Activated T-helper 17 cell treated with anti-CD3 and anti-CD28 coated beads, Interleukin-2, amount 50 U/mL, for 72 hours (primary cell): ENCODE measurements at places on chromosomes 2 and 18.

DNA sequence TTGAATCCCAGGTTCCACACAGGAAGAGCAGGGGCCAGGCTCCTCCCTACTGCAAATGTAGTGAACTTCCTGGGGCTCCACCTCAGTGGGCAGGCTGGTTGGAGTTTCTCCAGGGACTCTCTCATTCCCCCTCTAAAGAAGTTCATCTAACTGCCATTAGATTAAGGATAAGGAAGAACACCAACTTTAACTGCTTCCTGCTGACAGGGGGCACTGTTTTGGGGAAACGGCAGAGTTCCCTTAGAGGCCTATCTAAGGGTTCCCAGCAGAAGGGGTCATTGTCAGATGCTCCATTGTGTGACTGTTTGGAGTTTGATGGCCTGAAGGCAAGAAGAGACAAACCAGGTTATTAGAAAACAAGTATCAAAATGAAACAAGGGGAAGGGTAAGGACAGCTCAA, 2159.7 kb upstream of the PIK3C3 start:
- no peak for ATAC-seq

DNA sequence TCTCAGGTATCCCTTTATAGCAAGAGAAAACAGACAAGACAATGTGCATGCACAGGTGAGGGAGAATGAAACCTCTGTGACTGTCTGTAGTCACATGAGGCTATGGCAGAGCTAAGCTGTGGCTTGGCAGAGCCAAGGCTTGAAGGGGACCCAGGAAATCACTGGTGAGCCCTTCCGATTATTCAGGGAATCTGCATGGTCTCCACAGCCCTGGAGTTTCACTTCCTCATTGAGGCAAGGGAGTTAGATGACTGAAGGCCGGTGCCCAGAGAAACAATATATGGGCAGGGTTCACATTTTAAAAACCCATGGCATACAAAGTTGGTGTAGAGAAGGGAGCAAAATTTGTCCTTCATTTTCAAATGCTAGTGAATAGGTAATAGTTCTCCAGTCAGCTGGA, 144.4 kb upstream of the REV1 start:
- ATAC-seq: no peak

- peak; percentile 78 for ATAC-seq
These were observed 1.3 kb downstream of the TAF1B start for GRCh38 chr2:9844576-9844975.

GRCh38 chr2:134405611-134406081, 151.8 kb downstream of the MGAT5 start:
- ATAC-seq: no peak

DNA sequence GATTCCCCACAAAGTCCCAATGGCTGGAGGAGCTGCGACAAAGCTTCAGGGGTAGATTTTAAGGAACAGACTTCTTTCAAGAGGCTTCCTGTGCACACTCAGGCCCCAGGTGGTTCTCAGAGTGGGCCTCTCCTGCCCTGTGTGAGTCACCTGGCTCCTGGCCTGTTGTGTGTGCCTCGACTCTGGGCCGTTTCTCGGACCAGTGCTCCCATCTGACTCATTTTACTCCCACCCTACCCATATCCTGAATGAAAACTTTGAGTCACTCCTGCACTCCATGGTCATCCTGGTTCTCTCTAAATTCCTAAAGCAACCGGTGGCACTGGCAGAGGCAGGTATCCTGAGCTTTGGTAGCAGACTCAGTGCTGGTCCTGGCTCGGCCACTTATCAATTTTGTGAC, 84.1 kb downstream of the CELF4 start:
- ATAC-seq: no peak
